Activated CD8-positive, alpha-beta memory T cell treated with anti-CD3 and anti-CD28 coated beads for 1 hour (primary cell): ENCODE measurements at places on chromosomes 4 and X.

DNA sequence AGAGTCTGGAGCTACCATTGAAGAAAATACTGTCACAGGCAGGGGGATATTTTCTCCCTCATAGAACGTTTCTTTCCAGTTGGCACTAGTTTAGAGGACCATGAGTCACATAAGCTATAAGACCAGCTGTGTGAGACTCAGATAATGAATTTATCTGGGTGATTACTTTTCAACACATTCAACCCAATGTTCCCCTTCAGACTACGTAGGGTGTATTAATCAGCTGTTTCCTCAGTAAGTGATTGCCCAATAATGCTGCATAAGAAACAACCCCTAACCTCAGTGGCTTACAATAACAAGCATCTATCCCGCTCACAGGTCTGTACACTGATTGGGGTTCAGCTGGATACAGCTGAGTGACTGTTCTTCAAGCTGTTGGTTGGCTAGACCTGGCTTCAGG, 38.1 kb downstream of the CBLL2 start:
- no peak for DNase-seq

DNA sequence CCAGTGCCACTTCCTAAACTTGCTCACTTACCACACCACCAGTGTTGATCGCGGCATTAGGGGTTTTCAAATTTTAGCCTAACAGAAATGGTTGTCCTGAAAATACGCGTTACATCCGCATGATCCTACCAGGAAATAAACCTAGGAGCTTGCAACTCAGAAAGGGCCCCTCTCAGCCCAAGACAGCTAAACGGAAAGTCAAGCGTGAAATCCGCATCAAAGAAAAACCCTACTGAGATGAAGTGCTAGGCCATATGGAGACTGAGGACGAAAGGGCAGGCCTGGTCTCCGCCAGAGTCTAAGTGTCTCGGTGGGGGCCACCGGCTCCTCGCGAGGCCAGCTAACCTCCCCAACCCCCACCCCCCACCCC, 626 bp downstream of the YTHDC1 start:
- DNase-seq = no peak

GRCh38 chr4:120139392-120139791, 72.7 kb upstream of the MAD2L1 start:
- no peak for DNase-seq

DNA sequence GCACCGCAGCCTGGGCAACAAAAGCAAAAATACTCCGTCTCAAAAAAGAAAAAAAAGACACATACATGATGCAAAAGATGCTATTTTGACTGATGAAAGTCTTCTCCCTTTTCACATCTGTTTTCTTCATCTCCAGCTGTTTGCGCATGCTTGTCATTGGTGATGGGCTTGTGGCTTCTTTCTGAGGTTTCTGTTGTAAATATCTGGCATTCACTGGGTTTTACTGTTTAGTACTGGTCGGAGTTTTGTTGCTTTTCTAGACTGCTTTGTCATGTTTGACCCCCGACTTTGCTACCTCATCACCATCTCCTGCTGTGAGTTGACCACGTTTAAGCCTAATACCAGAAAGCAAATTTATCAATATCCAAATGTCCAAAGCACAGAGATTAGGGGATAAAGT, 34.4 kb downstream of the PTCHD1 start:
- no peak for DNase-seq

DNA sequence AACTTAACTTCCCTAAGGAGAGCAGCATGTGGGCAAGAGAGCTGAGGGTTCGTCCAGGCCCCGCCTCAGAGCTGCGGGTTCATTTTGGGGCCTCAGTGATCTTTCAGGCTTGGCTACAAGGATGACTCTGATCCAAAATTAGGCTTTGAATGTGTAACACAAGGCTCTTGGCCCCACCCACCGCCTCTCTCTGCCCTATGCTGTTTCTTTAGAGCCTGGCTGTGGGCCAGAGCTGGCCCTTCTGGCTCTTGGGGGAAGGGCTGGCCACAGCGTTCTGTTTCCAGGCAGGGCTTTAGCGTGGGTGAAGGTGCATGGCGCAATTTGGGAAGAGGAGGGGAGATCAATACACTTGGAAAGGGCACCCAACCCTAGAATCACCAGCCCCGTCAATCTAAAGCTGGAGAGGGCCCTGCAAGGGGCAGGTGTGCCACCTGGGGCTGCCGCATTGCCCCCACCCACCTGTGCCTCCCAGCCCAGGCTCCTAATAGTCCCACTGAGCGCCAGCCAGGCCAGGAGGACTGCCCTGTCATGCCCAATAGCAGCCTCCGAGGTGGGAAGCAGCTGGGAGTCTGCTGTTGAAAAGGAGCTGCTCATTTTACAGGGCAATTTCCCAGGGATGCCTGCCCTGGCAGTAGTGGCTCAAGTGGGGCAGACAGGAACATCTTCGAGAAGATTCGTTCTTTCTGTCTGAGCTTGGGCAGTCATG, 84.5 kb upstream of the MAML3 start:
- no peak for DNase-seq

DNA sequence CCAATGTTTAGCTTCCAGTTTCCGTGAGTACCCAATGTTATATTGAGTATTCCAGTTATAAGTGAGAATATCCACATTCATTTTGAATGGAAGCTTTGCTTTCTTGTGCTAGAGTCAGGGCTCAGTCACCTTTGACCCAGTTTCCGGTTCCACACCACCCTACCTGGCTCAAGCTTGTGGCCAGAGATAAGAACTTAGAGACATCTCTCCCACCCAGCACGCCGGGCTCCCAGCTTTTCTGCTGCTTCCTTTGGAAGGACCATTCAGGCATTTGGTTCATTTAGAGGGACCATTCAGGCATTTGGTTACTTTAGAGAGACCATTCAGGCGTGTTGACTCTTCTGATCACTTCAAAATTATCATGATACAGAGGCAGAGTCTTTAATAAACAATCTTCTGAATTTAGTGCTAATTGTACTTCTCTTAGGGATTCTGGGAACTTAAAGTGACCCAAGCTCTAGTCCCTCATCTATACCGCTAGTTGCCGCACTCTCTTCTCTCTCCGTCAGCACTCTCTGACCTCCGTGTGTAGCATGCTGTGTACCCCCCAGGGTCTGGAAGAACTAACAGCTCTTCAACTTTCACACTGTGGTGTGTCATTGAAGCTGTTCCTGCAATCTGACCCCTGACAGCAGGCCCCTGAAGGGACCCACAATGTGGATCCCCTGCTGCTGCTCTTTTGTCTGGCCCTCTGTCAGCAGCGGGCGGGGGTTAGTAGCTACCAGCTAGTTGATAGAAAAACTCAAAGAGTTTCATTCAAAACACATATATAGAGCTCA, 943.1 kb downstream of the ARAP2 start:
- no peak for DNase-seq

DNA sequence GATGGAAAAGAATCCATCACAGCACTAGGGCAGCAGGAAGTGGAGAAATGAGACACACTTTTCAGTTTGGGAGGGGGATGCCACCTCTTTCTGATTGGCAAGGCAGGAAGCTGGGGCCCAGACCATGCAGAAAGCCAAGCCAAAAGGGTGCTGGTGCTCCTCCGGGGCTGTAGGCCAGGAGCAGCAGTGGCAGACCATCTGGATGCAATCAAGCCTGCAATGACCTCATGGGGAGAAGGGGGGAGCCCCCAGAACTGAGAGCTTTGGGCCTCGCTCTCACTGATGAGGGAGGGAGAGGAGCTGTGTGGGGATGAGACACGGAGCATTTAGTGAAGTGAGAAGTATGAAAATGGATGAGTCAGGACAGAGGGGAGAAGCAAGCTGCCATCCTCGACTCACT, 141.3 kb upstream of the NALF2 start:
- DNase-seq = no peak

- no peak for DNase-seq
Observed at GRCh38 chrX:108029928-108030711, 14.7 kb upstream of the VSIG1 start.

DNA sequence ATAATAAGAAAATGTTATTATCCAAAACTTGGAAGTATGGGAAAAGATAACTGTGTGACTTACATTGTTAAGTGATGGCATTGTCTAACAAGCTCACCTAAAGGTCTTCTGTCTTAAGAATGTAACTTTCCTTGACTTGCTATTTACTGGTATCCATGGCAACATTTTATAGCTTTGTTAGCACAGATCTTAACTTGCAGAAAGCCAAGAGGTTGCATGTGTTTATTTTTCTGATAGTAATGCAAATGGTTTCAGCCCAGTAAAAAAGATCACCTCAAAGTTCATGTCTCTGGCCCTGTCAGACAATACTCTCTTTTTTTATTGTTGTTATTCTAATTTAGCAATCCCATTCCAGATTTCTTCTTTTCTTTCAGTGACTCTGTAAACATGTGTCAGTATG, 425.3 kb downstream of the SPRY1 start:
- DNase-seq = no peak

- DNase-seq = no peak
Observed at GRCh38 chrX:20432746-20433387, 166.2 kb upstream of the RPS6KA3 start.

DNA sequence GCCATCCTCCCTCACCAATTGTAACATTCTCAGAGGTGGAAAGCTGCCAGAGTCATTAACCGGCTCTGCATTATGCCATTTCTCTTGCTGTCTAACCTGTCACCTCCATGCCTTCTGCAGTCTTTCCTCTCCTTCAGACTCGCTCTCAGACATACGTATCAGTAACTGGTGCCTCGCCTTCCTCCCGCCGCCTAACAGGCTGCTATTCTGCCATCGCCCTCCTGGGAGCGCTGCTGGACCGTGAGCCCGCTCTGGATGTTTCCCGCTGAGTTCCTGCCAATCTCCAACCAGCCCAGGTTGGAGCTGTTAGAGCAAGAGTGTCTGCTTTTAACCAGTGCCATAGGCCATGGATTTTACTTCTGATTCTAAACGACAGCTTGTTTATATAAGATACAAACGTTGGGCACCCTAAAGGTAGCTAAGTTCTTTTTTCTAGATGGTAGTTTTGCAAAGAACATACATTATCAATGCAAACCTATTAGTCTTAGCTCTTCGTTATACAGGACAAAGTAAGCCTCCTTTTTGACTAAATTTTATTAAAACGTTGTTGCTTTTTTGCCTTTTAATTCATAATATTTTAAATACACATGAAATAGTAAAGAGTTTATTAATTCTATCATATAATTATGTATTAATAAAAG, 59.5 kb upstream of the NEIL3 start:
- peak; percentile 35 for DNase-seq

DNA sequence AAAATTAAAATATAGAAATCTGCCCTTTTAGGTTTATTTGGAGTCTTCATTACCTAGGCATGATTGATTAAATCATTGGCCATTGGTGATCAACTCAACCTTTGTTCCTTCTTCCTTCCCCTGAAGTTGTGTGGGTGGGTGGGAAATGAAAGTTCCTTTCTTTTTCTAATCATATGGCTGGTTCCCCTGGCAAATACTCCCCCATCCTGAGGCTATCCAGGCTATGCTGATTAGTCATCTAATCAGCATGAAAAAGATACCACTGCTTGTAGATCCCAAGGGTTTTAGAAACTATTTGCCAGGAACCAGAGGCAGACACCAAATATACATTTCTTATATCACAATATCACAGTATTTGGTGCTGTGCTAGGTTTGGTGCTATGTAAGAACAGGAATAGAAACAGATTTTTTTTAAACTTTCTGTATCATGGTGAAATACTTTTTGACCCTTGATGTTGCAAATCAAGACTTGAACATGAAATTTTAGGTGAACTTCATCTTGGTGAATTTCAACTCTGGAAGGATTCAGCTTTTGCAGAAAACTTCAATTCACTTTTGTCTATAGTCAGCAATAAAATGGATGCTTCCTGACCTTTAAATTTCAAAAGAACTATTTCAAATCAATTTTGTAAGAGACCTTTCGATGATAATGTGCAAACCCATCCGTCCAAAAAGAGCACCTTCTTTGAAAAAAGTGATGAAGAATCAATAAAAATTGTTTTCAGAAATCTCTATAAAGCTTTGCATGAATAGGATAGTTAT, 71.1 kb downstream of the CCSER1 start:
- no peak for DNase-seq

DNA sequence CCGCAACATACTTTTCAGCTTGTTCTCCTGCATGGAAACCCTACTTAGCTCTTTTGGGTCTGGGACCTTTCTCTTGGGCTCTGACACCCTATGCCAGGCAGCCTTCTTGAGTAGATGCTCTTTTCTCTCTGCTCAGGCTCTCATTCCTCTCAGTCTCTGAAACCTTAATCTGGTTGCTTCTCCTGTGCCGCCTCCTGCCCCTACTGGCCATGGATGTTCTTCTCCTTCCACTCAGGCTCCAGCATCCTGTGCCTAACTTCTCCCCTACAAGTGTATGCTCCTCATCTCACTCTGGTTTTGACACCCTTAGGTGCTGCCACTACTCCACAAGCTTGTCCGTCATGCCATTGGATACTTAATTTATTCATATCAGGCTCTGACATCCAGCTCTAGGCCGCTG, 15.2 kb downstream of the BLTP1 start:
- DNase-seq = no peak

DNA sequence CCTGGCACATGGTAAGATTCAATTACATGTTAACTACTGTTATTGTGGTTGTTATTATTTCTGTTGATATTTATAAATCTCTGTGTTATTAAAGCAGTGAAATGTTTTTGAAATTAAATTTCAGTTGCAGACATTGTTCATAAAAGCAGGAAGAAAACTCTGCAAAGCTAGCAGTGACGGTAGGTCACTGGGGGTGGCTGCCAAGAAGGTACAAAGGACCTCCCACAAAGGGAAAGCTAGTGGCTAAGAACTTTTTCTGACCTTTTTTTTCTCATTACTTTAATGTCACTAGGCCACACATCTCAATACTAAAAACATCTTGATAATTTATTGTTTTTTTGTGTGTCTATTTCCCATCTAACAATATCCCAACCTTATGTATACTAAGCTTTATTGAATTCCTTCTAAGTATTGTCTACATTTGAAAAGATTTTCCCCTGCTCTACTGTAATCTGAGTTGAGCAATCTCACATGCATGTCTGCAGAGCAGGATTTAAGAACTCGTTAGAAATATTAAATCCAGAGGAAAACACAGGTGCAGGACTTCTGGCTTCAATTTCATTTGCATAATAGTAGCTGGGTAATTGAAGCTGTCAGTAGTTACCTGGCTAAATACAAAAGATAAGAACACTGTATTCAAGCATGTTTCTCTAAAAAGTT, 197.3 kb downstream of the CFAP299 start:
- no peak for DNase-seq

DNA sequence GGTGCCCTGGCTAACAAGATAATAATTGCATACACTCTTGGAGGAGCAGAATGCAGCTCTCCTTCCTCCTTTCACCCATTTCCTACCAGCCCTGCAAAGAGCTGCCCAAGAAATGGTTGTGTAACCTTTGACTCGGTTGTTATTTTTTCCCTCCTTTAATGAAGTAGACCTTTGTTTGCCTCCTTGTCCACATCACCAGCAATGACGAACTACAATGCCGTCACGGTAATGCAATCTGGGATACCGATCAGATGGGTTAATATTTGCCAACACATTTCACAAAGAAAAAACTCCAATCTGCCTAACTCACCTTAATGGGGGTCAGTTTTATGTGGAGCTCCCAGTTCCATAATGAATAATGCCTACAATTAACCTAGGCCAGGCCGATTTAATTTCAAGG, 32.0 kb downstream of the GPRIN3 start:
- DNase-seq = no peak

- no peak for DNase-seq
Observed at GRCh38 chrX:3807906-3808305, 94.5 kb upstream of the PRKX start.
